ENCODE measurements at places on chromosomes 2 and 18.

DNA sequence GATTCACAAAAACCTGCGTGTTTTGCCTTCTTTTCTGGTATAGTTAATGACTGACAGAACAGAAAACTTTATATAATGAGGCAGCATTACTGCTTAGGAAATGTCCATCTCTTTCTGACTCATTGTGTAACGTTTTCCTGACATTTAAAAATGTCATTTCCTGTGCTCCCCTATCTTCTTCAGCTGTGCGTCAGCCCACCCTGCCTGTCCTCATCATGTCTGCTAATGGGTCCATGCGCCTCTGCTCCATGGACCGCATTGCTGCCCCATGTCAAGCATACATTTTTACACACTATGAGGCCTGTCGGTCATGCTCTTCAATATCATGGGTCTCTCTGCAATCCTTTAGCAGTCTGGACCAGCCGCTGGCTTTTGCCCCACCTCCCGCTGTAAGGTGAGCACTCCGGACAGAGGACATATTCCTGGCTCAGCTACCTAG is 234.3 kb downstream of the CDCA7 start:
- no peak for ATAC-seq

GRCh38 chr2:201515573-201516246 is 64.2 kb downstream of the STRADB start:
- ATAC-seq, result no peak

GRCh38 chr2:237685408-237685807 is 58.0 kb downstream of the LRRFIP1 start:
- no peak for ATAC-seq

DNA sequence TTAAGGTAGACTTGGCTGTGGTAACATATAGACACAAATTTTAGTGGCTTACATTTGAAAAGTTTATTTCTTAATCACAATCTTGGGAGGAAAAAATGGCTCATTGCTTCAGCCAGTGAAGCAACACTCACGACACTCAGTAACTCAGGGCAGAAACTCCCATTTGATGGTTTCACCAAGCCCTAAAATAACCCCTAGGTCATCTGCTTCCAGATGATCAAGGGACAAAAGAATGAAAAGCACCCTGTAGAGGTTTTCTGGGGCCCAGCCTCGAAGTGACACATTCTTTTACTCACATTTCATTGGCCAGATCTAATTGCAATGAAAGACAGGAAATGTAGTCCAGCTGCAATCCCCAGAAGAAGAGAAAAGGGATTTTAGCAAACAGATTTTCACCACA is 275.9 kb downstream of the TMX3 start:
- ATAC-seq, result no peak

DNA sequence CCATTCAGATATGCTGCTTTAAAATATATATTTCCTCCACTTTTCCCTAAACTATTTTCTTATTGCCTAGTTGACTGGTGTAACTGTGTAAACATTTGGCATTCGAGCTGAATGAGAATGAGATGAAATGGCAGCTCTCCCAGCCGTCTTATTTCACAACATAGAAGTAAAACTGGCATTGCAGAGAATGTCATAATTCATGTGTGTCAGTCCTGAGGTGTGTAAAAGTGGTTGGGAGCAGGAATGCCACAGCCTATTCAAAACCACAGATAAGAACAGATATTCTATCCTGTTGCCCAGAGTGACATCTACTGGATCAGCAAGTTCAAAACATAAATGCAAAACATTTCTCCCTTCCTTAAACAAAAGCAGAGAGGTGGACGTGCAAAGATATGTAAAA is 565.5 kb upstream of the CHAC2 start:
- ATAC-seq, result peak; percentile 55

- ATAC-seq, result peak; percentile 58
These were observed at the start of gene SP5 for GRCh38 chr2:170715062-170715931. Gene SP5, plus strand, starts transcription at chr2:170715337. Its CDS starts 176 bp downstream, at chr2:170715513.

- ATAC-seq, result no peak
These were observed 19.1 kb upstream of the ARHGAP25 start for GRCh38 chr2:68715353-68716041.

DNA sequence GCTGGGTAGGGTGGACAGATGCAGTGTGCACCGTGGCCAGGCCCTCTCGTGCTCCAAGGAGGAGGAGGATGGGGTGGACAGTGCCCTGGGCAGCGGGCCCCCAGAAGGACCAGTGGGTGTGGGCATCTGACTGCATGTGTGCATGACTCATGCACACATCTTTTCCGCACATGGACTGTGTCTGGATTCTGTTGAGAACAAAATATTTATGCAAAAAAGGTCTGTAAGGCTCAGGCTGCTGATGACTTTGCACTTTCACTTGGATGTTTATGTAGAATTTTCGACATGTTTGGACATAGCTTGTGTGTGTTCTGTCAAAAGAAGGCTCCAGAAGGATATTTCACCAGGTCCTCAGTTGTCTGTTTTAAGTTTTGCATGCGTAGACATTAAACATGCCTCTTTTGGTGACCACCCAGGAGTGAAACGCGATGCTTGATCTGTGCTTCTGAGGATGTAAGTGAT is 45.6 kb downstream of the MTCL1 start:
- ATAC-seq, result peak; percentile 64

- no peak for ATAC-seq
These were observed 42.4 kb downstream of the PLCL1 start for GRCh38 chr2:197846777-197847176.

- no peak for ATAC-seq
These were observed 39.4 kb upstream of the SH3BP4 start for GRCh38 chr2:234912437-234912836.

DNA sequence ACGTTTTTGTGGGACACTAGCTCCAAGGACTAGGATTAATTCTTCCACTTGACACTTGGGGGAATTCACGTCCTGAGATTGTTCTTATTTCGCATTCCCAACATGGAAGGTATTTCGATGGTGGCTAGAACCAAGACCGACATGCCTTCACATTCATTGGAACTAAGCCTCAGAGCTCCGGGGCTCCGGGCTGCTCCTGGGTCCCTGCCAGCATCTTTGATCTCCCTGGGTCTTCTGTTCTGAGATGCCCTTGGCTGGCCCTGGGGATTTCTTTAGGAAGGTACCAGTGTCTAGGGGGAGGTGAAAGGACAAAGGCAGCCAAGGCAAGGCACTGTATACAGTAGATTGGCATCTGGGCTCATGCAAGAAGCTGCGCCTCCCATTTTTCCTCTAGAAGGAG is 76.8 kb downstream of the DYSF start:
- ATAC-seq, result no peak

DNA sequence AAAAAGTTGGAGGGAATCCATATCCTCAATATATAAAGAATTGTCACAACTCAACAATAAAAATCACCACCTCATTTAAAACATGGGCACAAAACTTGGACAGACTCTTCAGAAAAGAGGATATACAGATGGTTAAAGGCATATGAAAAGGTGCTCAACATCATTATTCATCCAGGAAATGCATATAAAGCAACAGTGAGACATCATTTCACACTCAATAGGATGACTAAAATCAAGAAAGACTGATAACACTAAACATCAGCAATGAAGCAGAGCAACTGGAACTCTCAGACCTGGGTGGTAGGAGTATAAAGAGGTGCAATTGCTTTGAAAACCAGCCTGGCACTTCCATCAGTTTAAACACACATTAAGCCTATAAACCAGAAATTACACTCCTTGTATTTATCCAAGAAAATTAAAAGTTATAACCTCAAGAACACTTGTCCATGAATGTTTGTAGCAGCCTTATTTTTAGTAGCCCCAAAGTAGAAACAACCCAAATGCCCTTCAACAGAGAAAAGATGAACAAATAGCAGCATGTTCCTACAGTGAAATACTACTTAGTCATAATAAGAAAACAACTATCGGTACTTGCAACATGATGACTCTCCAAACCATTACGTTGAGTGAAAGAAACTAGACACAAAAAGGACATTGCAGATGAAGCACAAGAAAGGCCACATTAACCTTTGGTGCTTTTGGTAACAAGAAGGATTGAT is 79.1 kb upstream of the TANC1 start:
- ATAC-seq, result no peak

DNA sequence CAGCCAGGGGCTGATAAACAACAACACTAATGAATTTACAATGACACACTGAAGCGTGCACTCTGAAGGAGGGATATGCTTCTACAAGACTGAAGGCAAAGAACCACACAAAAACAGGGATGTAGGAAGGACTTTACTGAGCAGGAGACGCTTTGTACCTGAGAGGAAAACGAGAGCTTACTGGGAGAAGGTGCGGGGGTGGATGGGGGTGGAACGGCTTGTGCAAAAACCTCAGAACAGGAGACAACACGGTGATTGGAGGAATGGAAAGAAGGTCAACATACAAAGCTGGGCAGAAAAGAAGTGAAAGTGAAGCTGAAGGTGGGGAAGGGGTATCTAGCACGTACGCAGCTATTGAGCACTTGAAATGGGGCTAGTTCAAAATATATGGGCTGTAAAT is 93.1 kb downstream of the SLC8A1 start:
- ATAC-seq, result no peak

GRCh38 chr18:51051105-51051712 is 21.2 kb downstream of the SMAD4 start:
- ATAC-seq, result peak; percentile 34

- ATAC-seq, result no peak
These were observed 13.7 kb upstream of the DAPL1 start for GRCh38 chr2:158781353-158781961.

DNA sequence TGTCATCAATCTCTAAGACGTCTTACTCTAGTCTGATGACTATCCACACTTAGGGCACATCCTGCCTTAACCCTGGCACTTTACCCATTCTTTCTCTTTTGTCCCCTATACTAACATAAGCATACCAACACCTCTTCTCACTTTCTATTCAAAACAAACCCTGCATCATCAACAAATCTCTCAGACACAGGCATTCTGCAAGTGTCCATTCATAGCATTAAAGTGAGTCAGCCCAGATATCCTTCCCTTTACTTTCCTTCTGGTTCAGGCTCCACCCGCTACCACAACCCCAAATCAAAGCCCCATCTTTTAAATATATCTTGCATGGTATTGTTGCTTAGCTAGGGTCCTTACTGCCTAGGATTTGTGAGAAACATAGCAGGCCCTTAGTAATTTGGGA is 3.8 kb downstream of the GRB14 start:
- ATAC-seq, result no peak

DNA sequence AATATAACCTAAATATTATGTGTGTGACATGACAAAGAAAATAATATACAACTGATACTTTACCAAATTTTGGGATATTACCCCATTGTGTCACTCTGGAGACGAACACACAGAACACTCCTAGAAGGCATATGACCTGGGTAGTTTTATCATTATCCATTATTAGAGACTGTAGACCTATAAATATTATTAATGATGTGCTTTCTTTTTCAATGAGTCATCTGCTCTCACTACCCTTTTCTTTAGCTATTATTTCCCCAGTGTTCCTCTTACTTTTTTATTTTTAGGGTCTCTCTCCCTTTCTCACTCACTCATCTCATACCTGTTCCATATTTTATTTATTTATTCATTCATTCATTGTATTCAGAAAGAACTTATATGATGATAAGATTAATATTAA is 143.3 kb upstream of the ITGA4 start:
- no peak for ATAC-seq

GRCh38 chr2:32715391-32715841 is 87.6 kb downstream of the TTC27 start:
- ATAC-seq, result peak; percentile 49

- ATAC-seq, result no peak
These were observed 117.6 kb downstream of the METTL8 start for GRCh38 chr2:171316220-171316619.

DNA sequence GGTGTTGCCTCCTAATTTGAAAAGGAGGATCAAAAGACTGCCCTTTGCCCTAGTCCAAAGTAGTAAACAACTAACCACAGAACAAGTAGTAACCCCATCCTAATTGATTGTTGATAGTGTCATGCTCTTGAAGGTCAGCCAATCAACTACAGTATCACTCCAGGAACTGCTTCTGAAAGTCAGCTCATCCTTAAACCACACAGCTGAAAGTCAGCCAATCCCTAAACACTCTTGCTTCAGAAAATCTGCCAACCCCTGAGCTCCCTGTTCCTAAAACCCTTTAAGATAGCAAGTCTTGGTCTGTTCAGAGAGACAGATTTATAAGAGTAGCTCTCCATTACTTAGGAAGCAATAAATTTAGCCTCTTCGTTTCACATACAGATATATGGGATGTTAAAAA is 51.6 kb upstream of the CPO start:
- no peak for ATAC-seq

GRCh38 chr18:79567481-79568147 is 112.0 kb upstream of the CTDP1 start:
- ATAC-seq, result peak; percentile 93

GRCh38 chr2:182019731-182020130 is 34.1 kb downstream of the PPP1R1C start:
- ATAC-seq, result no peak

- ATAC-seq, result peak; percentile 23
These were observed 910 bp downstream of the SRSF7 start for GRCh38 chr2:38750011-38750890.

GRCh38 chr2:75541430-75541829 is 19.3 kb downstream of the EVA1A start:
- no peak for ATAC-seq

- ATAC-seq, result peak; percentile 86
These were observed 61.1 kb downstream of the MEIS1 start for GRCh38 chr2:66495788-66496640.

GRCh38 chr2:15073664-15074063 is 441.1 kb downstream of the LRATD1 start:
- no peak for ATAC-seq

GRCh38 chr18:46362533-46362932 is 258.3 kb downstream of the HAUS1 start:
- ATAC-seq, result no peak

GRCh38 chr2:40471866-40472265 is 20.0 kb upstream of the SLC8A1 start:
- no peak for ATAC-seq

- no peak for ATAC-seq
These were observed 1894.4 kb upstream of the LRRTM1 start for GRCh38 chr2:82198809-82199492.

- ATAC-seq, result no peak
These were observed 274.8 kb upstream of the GULP1 start for GRCh38 chr2:188016917-188017316.

GRCh38 chr18:3972291-3972930 is 482.7 kb downstream of the DLGAP1 start:
- no peak for ATAC-seq

DNA sequence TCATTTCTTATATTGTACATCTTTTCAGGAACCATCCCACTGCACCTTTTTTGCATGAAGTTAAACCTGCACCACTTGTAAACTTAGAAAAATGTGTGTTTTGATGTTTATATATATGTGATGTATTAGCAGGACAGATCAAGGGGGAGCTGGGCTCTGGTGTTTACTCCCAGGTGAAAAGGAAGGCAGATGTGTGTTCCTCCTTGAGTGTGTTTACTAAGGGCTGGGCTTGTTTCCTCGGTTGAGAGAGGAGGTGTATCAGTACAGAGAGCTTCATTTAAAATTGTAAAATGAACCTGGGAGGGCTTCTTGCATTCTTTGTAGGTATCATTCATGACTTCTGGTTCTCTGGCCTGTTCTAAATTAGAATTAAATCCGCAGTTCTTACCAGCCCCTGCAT is 14.8 kb downstream of the LPIN1 start:
- ATAC-seq, result no peak

- no peak for ATAC-seq
These were observed 114.7 kb downstream of the KCNF1 start for GRCh38 chr2:11026286-11026921.

Measured in motor neuron (in vitro differentiated cells).